ENCODE measurements at places on chromosomes 3 and 15. TPM values are rescaled to one million over a fixed set of nuclear protein-coding genes. Genes with fewer than 3 reads are reported as not detected.

The ROPN1 gene
- not detected for total RNA-seq

The TADA3 gene
- 110 TPM for total RNA-seq

The WNT5A gene
- 25.1 TPM for total RNA-seq

The SPINK8 gene
- not detected for total RNA-seq

The MUC20 gene
- not detected for total RNA-seq

The ITIH3 gene
- not detected for total RNA-seq

The GOLGA6L22 gene
- total RNA-seq, result not detected

The SETD5 gene
- total RNA-seq, result 41.3 TPM

The FES gene
- total RNA-seq, result 1.9 TPM

The SLC6A20 gene
- not detected for total RNA-seq

The CASR gene
- not detected for total RNA-seq

The SPATA12 gene
- total RNA-seq, result not detected

The TRAT1 gene
- not detected for total RNA-seq

The MINAR1 gene
- total RNA-seq, result 0.08 TPM

The ZCWPW2 gene
- 0.23 TPM for total RNA-seq

The SHF gene
- 0.38 TPM for total RNA-seq

The TRIM42 gene
- not detected for total RNA-seq

The ASB14 gene
- total RNA-seq, result not detected

The SPATA16 gene
- total RNA-seq, result not detected

The LMAN1L gene
- total RNA-seq, result not detected

The DPPA2 gene
- not detected for total RNA-seq

The KIF7 gene
- 6.2 TPM for total RNA-seq

The GP5 gene
- total RNA-seq, result not detected

The CYP11A1 gene
- 0.16 TPM for total RNA-seq

The ADGRG7 gene
- total RNA-seq, result not detected

The GPR62 gene
- not detected for total RNA-seq

The HDGFL3 gene
- total RNA-seq, result 44.7 TPM

The PLS1 gene
- 9.1 TPM for total RNA-seq

The GP9 gene
- not detected for total RNA-seq

The CKMT1A gene
- 89.3 TPM for total RNA-seq

The SERPINI2 gene
- total RNA-seq, result not detected

All from hair follicular keratinocyte (primary cell).